ENCODE measurements at places on chromosomes 12 and 14.

DNA sequence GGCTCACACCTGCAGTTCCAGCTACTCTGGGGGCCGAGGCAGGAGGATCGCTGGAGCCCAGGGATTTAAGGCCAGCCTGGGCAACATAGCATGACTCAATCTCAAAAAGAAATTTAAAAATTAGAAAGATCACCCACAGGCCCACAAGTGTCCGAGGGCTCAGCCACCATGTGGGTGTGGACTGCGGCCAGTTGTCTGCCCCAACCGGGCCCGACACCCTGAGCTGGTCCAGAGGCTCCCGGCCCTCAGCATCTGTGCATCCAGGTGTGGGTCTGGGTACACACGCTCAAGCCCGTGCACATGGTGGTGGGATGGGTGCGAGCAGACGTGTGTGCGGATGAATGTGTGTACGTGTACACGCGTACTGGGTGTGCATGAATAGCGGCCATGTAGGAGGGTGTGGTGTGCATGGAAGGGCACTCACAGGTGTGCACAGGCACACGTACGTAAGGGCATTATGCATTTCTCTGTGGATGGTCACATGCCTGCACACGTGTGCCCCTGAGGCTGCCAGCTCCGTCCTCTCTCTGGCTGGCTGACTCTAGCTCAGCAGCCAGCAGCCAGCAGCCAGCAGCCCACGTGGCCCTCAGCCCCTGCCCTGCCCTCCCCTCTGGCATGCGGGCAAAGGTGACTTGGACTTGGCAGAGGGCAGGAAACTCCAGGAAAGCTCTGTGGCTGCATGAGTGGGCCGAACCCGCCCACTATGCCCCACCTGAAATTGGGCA lies 23.3 kb upstream of the NUDT14 start:
- peak; percentile 92 for DNase-seq

GRCh38 chr12:48937170-48937569 lies 11.9 kb upstream of the FKBP11 start:
- no peak for DNase-seq

GRCh38 chr12:56670836-56671235 lies 17.2 kb downstream of the PTGES3 start:
- DNase-seq, result no peak

GRCh38 chr12:107635139-107635538 lies 50.5 kb upstream of the PWP1 start:
- DNase-seq, result no peak

DNA sequence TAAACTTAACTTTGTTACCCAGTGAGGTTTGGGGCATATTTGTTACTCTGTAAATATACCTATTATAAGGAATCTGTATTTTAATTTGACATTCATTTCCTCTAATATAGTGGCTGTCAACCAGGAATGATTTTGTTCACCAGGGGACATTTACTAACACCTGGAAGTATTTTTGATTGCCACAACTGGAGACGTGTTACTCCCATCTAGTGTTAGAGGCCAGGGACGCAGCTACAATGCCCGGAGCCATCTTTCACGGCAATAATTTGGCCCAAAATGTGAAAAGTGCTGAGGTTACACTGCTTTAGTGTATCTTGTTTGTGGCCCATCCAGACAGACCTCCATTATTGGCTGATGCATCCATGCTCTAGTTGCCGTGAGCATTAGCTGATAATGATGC lies 881.3 kb upstream of the ATXN7L3B start:
- no peak for DNase-seq

GRCh38 chr14:102583726-102584125 lies 8.7 kb upstream of the RCOR1 start:
- DNase-seq, result no peak

DNA sequence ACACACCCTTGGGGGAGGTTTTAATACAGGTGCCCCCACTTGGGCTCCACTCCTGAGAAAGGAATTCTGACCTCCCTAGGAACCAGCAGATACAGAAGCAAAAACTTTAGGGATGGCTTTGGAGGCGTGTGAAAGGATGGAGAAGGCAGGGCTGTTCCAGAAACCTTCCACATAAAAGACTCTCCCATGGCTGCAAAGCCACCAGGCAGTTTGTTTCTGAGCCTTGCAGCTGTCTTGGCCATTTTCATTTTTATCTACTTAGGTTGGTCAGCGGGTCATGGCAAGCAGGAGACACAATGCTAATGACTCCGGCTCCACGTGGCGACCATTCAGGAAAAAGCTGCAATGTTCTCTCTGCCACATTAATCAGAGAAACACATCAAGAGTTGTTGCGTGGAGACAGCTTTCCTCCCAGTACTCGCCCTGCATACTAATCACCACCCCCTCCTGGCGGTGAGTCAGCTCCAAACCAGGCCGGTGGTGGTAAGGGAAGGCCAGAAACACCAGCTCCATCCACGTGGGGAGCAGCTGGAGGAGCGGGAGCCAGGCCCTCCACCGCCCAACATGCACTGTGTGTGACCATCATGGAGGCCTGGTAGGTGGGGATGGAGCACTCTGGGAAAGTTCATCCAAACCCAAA lies 30.9 kb upstream of the IRF2BPL start:
- DNase-seq, result no peak

DNA sequence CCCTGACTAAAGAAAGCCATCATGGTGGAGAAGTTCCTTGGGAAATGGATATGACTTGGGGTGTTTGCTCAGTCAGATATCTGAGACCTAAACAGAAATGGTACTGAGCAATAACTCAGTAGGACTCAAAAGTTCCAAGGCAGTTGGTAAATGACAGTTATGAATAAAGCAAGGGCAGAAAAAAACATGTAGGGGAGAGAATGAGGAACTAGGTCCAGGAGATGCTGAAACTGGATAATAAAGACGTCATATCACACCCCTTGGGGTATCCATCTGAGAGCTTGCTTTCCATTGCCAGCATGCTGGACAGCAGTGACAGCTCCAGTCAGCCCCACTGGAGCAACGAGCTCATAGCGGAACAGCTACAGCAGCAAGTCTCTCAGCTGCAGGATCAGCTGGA lies 37.5 kb downstream of the RPGRIP1 start:
- DNase-seq, result no peak

DNA sequence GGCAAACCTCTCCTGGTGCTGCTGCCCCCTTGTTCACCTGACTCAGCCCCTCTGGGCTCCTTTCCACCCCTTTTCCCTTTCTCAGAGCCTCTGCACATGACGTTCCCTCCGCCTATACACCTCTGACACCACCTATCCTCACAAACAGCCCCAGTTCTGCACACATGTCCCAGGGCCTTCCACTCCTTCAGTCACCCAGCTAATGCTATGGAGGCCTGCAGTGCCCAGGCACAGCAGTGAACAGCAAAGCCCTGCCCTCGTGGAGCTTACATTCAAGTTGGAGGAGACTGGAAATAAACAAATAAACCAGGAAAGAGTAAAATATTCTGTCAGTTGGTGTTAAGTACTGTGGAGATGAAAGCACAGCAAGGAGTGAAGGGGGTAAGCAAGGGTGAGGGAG lies 38.5 kb upstream of the MDM1 start:
- DNase-seq, result no peak

DNA sequence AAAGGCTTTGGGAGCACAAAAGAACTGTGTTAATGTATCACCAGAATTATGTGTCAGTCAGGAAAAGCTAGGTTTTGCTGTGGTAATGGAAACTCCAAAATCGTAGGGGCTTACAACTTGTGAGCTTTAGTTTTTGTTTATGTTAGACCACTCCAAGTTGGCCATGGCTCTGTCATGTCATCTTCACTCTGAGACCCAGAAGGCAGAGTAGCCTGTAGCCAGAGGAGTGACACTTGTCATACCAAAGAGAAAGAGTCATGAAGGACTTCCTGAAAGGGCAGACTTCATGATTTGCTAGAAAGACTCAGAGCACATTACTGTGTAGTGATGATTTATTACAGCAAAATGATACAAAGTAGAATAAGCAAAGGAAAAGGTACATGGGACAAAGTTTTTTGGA lies 133.6 kb upstream of the SSTR1 start:
- no peak for DNase-seq

GRCh38 chr12:82838131-82838551 lies 151.4 kb downstream of the TMTC2 start:
- DNase-seq, result no peak

GRCh38 chr12:97960741-97961608 lies 498.4 kb downstream of the RMST start:
- no peak for DNase-seq

- no peak for DNase-seq
Measured at GRCh38 chr12:31773867-31774266, 45.0 kb upstream of the AMN1 start.

DNA sequence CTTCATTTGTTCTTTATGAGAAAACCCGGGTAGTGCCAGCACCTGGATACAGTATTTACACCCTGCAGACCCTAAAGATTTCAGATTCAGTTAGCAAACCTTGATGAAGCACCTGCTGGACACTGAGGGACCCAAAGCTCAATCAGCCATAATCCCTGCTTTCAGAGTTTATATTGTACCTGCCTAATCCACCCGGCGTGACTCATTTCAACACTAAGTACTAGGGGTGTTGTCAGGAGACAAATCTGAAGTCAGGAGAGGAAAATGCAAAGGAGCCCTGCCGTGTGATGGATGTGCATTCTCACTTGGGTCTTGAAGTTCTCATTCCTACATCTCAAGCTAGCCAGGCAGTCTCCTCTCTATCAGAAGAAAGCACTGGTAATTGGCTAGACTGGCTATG lies 176.7 kb upstream of the BCL2L14 start:
- no peak for DNase-seq

DNA sequence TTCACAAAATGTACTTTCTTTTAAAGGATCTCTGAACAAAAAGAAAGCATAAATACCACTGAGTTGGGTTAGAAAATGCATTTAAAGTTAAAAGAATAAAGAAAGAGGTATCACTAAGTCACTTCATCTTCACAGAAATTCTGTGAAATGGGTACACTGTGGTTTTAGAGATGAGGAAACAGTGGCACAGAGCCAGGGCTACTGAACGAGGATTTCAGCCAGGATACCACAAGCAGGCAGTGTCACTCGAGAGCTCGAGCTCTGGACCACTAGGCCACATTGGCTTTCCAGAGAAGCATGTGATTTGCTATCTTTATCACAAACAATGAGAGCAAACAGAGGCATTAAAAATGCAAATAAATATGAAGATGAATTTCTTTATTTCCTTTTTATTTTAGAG lies 51.0 kb downstream of the WDHD1 start:
- DNase-seq, result no peak

GRCh38 chr12:107992029-107992428 lies 137.1 kb upstream of the WSCD2 start:
- no peak for DNase-seq

DNA sequence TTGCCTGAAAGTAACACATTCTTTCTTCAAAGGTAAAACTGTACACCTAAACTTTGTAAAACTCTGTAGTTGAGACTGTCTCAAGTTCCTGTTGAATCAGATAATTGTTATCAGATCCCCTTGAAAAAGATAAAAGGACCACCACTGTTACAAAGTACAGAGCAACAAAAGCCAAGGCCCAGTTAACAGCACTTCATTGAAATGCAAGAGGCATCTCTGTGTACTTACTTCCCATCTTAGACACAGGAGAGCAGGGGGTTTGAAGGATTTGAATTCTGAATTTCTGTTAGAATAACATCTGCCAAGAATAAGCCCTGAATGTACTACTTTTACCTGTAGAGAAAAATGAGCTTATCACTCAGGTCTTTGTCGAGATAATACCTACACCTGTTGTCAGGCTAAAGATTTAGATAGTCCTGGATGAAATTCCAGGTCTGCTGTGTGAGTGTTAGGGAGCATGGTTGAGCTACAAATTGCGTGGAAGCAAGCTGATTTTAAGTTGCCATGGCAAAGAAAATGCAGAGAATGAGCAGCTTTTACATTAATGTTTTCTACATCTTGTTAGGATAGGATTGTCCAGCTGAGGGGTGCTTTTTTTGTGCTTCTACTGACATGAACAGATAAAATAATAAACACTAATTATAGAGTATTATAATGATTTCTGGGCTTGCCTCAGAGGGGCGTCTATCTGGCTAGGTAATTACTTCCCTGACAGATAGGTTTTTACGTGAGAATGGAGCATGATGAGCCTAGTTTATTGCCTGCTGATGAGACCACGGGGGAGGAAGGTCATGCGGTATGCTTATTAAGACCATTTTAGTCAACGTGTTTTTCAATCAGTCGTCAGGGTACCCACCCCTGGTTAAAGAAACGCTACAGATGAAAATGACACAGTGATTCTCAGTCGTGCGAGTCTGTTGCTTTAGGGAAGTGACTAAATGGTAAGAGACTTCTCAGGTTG lies 309.2 kb downstream of the PAWR start:
- DNase-seq, result no peak

GRCh38 chr14:61219256-61219655 lies 61.9 kb downstream of the TMEM30B start:
- no peak for DNase-seq

- DNase-seq, result no peak
Measured at GRCh38 chr14:64324895-64325294, 30.7 kb upstream of the ESR2 start.

- DNase-seq, result no peak
Measured at GRCh38 chr12:86801439-86801838, 545.2 kb upstream of the MGAT4C start.

- no peak for DNase-seq
Measured at GRCh38 chr14:50344116-50344775, 32.1 kb downstream of the DMAC2L start.

- DNase-seq, result no peak
Measured at GRCh38 chr14:20680843-20681347, 3.5 kb upstream of the RNASE4 start.

- DNase-seq, result no peak
Measured at GRCh38 chr12:26871985-26872384, 39.0 kb upstream of the ITPR2 start.

DNA sequence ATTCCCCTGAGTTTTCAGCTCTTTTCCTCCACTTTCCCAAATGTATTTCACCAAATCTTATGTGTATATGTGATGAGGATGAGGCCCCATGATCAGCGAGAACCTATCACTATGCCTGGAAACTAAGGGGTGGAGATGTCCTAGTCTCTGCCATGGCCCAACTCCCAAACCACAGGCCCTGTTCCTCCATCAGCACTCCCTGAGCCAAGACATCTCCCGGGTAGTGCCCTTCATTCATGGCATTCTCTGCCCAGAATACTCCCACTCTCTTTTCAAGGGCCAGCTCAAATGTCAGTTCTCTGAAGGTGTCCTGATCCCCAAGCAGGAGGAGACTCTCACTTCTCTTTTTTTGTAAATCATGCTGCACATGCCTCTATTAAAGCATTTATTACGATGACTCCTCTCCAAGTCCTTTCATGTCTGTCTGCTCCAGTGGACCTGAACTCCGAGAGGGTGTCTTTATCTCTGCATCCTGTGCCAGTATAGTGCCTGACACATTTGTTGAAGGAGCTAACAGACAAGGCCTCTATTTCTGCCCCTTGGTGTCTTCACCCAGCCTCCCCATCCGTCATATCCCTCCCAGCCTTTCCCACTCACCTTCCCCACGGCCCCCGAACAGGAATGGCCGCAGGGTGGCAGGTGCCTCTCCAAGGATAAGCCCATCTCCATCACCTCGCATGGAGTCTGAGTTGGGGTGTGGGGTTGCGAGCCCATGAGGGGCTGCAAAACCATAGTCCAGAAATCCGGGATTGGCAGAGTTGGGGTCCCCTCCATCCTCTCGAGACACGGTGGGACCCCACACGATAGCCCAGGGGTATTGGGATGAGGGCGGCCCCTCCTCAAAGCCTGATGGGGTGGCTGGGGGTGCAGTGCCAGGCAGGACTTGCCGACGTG lies 3.7 kb downstream of the PIANP start:
- no peak for DNase-seq

- DNase-seq, result no peak
Measured at GRCh38 chr12:51862947-51863346, 14.4 kb upstream of the FIGNL2 start.

- no peak for DNase-seq
Measured at GRCh38 chr12:61452076-61452475, 808.1 kb upstream of the USP15 start.
